Endodermal cell (in vitro differentiated cells): ENCODE measurements at places on chromosomes 6 and 20. TPM values are rescaled to one million over a fixed set of nuclear protein-coding genes. Genes with fewer than 3 reads are reported as not detected.

GRCh38 chr6:7991536-7991935, 72.7 kb downstream of the BLOC1S5 start:
- no peaks in the 10 kb centered on the region for H3K36me3 ChIP-seq
- H3K27ac ChIP-seq, result no peak overlapping the region
- no peak overlapping the region for H3K4me3 ChIP-seq
- DNase-seq, result no peak

Gene FBXO9
- 29.2 to 52.9 TPM (median 49.6 TPM) in 3 replicates for total RNA-seq

DNA sequence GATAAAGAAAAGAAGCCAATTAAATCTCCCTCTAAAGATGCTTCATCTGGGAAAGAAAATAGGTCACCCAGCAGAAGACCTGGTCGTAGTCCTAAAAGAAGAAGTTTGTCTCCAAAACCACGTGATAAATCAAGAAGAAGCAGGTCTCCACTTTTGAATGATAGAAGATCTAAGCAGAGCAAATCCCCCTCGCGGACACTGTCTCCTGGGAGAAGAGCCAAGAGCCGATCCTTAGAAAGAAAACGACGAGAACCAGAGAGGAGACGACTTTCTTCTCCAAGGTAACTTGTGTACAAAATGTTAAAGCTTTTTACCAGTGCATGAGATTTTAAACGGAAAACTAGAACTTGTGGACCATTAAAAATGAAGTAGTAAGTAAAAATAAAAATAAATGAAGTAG, 46.5 kb downstream of the FAM217A start:
- no peaks in the 10 kb centered on the region for H3K27me3 ChIP-seq
- no peaks in the 10 kb centered on the region for H3K4me1 ChIP-seq
- peak overlapping the region; percentile 17 for H3K4me3 ChIP-seq
- H3K36me3 ChIP-seq, result peaks cover 66% of the 10 kb centered on the region

Gene EYS
- total RNA-seq, result 0.31 to 0.44 TPM (median 0.42 TPM) in 3 replicates

GRCh38 chr20:22866812-22867341, 168.2 kb upstream of the SSTR4 start:
- no peak overlapping the region for H3K4me3 ChIP-seq
- DNase-seq, result no peak
- peaks cover 11% of the 10 kb centered on the region for H3K27me3 ChIP-seq
- H3K36me3 ChIP-seq, result no peaks in the 10 kb centered on the region
- no peak overlapping the region for H3K27ac ChIP-seq

Gene TNNC2
- 0.51 to 0.78 TPM (median 0.54 TPM) in 3 replicates for total RNA-seq

DNA sequence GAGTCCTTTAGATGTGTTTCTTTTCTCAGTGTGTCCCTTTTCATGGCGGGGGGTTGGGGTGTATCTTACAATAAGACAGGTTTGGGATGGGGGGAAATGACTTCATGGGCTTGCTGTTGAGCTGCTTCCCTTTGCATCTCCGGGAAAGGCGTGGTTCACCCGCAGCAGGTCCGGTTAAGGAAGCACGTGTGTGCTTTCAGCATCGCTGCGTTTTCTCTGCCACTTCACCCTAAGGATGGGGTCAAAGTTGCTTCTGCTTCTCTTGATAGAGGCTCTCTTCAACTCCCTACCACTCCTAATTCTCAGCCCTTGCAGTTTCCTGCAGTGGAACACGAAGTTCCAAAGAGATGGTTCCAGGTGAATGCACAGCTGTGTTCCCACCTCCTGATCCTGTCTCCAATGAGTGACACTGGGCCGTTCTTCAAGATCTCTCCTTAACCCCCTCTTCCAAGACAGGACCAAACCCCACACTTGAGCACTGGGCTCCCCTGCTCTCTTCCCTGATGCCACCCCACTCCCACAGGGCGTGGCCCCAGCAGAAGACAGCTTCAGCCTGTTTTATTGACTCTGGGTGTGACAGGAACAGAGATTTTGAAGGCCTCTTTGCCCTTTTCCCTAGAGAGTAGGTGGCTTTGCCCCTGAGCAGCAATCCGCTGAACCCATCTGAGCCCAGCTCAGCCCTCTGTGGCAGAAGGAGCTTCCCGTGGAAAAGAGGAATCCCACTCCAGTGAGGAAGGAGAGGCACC, 85.2 kb downstream of the PLEKHG1 start:
- DNase-seq, result no peak
- H3K36me3 ChIP-seq, result no peaks in the 10 kb centered on the region
- no peaks in the 10 kb centered on the region for H3K4me1 ChIP-seq
- H3K27me3 ChIP-seq, result no peaks in the 10 kb centered on the region
- no peak overlapping the region for H3K4me3 ChIP-seq

Gene BCAS4
- 9.5 and 9.6 TPM in 2 replicates for total RNA-seq

Gene SRMS
- total RNA-seq, result not detected in 2 replicates

DNA sequence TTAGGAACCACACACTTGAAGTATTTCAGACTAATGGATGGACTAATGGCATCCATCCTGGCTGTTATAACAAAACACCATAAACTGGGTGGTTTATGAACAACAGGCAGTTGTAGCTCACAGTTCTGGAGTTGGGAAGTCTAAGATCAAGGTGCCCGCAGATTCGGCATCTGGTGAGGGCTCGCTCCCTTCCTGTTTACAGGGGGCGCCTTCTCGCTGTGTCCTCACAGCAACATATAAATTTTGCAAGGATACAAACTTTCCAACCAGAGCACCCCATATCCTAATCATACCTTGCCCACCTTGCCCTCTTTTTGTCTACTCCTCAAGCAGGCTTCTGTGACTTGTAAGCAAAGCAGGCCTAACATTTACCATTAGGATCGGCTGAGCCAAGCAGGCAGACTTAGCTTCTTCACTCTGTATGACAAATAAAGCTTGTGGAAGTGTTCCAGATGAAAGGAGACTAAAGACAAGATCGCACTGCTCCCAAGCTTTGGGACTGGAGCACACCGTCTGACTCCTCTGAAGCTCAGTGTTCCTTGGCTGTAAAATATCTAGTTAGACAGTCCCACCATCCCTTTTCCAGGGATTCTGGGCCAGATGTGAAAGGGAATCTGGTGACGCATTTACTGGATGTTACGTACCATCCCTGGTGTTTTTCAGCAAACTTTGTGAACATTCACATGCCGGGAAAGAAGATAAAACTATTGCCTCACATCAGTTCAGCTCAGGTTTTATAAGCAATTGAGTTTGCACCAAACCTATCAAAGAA, 34.9 kb downstream of the GFOD1 start:
- no peak overlapping the region for H3K27ac ChIP-seq
- DNase-seq, result peak; percentile 50
- H3K27me3 ChIP-seq, result no peaks in the 10 kb centered on the region
- no peaks in the 10 kb centered on the region for H3K36me3 ChIP-seq
- no peaks in the 10 kb centered on the region for H3K4me1 ChIP-seq
- H3K4me3 ChIP-seq, result no peak overlapping the region
